ENCODE measurements at places on chromosomes 6 and 20. TPM values are rescaled to one million over a fixed set of nuclear protein-coding genes. Genes with fewer than 3 reads are reported as not detected.

- no peak for DNase-seq
These were observed 7.3 kb upstream of the DOK5 start for GRCh38 chr20:54468082-54468481.

DNA sequence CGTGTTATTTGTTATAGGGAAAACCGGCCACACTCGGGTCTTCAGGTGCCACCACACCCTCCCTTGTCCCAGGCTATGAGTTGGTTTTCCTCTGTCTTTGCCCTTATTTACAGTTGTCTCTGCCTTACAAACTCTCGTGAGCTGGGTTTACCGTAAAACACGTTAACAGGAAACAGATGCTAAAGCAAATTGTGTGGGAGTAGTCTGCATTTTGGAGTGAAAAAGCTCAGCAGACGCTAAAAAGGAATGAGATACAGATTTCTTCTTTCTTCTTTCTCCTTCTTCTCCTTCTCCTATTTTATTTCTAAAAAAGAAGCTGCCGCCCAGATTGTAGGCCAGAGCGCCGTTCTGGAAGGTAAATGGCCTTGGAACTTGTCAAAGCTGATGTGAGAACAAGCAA is 51.9 kb downstream of the APCDD1L start:
- no peak for DNase-seq

- no peak for DNase-seq
These were observed 17.3 kb downstream of the STX7 start for GRCh38 chr6:132495604-132496079.

DNA sequence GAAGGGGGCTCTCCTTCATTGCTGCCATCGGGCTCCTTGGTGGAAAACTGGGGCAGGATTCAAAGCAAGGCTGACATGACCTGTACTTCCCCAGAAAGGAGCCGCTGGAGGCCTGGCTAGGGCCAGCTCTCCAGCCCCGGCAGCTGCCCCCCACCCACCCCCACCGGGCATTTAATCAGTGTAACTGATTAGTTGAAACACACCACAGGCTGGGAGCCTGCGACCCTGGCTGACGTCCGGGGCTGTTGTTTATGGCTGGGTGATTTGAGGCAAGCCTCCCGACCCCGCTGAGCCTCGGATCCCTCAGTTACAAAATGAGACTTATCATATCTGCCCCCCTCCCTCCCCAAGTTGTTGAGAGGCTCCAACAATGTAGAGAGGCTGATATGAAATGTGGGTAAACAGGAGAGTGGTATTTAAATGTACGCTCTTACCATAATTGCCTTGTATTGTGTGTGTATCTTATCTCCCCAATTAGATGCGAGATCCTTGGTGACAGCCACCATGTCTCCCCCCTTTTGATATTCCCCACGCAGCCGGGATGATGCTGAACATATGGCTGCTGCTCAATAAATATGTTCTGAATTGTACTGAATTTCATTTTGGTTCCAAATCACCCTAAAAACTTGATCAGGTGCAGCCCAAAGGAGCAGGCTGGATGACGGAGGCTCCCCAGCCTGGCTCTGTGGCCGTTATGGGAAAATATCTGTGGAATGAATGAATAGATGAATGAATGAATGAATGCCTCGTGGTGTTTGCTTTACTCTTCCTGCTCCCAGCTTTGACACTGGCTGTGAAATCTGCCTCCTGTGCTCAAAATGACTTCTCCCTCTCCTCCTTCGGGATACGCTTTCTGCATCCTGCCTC is 31.8 kb upstream of the APCDD1L start:
- DNase-seq, result no peak

GRCh38 chr6:127102299-127102698 is 16.2 kb upstream of the RSPO3 start:
- no peak for DNase-seq

DNA sequence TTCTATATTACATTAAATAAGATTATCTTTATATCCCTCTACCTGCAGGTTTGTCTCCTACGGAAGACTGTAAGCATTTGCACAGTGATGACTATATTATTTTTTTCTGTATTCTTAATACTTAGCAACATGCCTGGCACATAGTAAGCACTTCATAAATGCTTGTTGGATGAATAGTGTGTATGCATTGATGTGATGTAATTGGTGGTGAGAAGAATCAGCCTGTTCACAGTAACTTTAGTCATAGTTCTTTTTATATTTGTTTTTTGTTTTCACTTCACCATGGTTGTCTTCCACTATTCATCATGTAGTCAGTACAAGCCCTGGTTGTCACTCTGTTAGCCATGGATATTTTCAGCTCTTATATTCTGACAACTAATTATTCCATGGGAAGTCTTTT is 184.0 kb upstream of the FLRT3 start:
- no peak for DNase-seq

- no peak for DNase-seq
These were observed 370.3 kb downstream of the RFPL4B start for GRCh38 chr6:112717401-112717800.

- DNase-seq, result no peak
These were observed 28.1 kb downstream of the INSM1 start for GRCh38 chr20:20395903-20396568.

DNA sequence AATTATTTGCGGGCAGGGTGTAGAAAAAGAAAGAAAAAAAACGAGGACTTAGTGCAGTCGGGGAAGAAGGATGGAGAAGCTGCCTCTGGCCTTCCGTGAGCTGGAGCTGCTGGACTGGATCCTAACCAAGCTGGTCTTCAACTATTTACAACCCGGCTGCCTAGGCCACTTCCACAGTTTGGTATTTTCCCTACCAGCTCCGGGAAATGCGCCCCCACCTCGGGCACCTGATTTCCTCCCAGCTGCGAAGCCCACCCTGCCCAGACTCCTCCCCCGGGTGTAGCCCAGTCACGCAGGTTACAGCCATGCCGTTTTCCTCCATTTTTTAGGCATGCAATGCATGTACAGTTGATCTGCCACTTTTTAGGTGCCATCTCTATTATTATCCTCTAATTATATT is 21.2 kb downstream of the THEMIS start:
- DNase-seq, result no peak

- no peak for DNase-seq
These were observed 105.8 kb upstream of the DUSP22 start for GRCh38 chr6:186340-186965.

DNA sequence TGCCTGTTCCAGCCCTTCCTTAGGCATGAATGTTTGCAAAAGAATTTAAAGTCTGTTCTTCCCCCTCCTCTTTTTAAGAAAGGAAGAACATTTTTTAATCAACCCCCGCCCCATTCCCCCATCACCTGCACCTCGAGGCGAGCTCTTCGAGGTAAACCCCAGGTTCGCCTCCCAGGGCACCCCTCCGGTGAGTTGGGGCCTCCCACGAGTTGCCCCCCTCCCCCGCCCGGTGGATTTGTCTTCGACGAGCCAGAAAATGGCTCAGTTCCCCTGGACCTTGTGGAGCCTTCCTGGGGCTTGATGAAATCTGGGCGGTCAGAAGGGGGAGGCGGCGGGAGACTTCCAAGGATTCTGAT is 256 bp upstream of the OVOL2 start:
- no peak for DNase-seq

GRCh38 chr6:98764373-98764911 is 69.9 kb upstream of the POU3F2 start:
- no peak for DNase-seq

- no peak for DNase-seq
These were observed 16.4 kb upstream of the STX16 start for GRCh38 chr20:58634521-58635278.

GRCh38 chr20:51712501-51713212 is 55.5 kb downstream of the ATP9A start:
- DNase-seq, result no peak

DNA sequence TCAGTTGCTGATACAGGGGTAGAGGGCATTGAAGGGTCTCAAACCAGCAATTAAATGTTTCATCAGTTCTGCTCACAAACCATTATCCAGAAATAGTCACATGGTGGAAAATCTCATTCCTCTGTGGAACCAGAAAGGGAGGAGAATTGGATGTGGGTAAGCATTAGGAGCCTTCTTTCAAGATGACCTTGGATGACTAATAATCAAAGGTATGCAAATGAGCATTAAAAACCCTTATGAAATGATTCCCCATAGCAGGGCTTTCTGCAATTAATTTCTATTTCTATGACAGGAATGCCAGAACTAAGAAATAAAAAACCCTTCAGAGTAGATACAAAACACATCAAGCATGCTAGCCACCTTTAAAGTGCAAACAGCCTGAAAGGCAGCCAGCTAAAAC is 37.4 kb upstream of the HCRTR2 start:
- DNase-seq, result no peak

DNA sequence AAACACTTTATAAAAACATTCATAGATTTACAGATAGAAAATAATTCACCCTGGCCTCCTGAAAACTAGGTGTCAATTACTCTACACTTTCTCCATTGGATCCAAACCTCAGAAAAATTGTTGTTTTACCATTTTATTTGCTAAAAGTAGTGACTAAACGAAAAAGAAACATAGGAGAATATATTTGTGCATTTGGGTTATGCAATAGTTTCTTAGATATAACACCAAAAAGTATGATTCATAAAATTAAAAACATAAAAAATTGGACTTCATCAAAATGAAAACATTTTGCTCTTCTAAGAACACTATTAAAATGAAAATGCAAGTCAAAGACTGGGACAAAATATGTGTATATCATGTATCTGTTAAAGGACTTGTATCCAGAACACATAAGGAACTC is 671.3 kb downstream of the MAFB start:
- DNase-seq, result no peak

GRCh38 chr6:36387440-36388303 is at the start of gene ETV7:
ETV7 (minus strand) TSS chr6:36387669; CDS start chr6:36387541, 128 bp downstream.
- peak; percentile 74 for DNase-seq

DNA sequence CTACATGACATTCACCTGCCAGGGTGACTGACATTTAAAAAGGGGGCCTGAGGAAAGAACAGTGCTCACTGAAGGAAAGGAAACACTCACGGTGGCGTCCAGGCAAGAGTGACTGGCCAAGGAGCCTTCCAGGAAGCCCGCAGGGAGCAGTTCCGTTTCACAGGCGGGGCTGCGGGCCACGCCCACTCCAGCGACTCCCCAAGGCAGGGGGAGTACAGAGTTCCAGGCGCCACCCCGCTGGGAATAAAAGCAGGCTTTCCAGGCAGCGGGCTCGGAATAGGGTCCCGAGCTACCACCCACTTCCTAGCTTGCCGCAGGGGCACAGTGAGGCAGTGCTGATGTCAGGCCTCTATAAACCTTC is 34.2 kb downstream of the PKIG start:
- no peak for DNase-seq

NKX2-4 gene
- not detected for total RNA-seq

RAD21L1 gene
- total RNA-seq, result not detected

CNKSR3 gene
- total RNA-seq, result not detected

TCFL5 gene
- 6.2 TPM for total RNA-seq

SIRPD gene
- total RNA-seq, result 0.15 TPM

LAMP5 gene
- not detected for total RNA-seq

SMLR1 gene
- total RNA-seq, result not detected

FAM209B gene
- total RNA-seq, result 0.80 TPM

RAMACL gene
- total RNA-seq, result not detected

KIAA0408 gene
- total RNA-seq, result 12.2 TPM

IPCEF1 gene
- 20.3 TPM for total RNA-seq

All from activated CD4-positive, alpha-beta memory T cell treated with anti-CD3 and anti-CD28 coated beads, Interleukin-2, amount 10 ng/mL, durations not matched to agents 7 days and 5 days (primary cell).